ENCODE measurements at places on chromosomes 2 and 18. TPM values are rescaled to one million over a fixed set of nuclear protein-coding genes. Genes with fewer than 3 reads are reported as not detected.

The ATG16L1 gene
- total RNA-seq = 48.6 TPM

The MOGAT1 gene
- not detected for total RNA-seq

The LOXHD1 gene
- total RNA-seq = not detected

The GKN2 gene
- 3.5 TPM for total RNA-seq

The COX5B gene
- total RNA-seq = 314 TPM

Measured in A549 treated with RU486 at 1 μM for 4 hours (cell line).